ENCODE measurements at places on chromosomes 3 and 15.

- no peak for DNase-seq
These were observed 30.5 kb upstream of the SRP14 start for GRCh38 chr15:40069178-40070165.

- DNase-seq, result no peak
These were observed 376.5 kb downstream of the MECOM start for GRCh38 chr3:169286992-169287391.

- no peak for DNase-seq
These were observed 9.3 kb upstream of the VILL start for GRCh38 chr3:37981348-37981664.

GRCh38 chr3:27714146-27714526 is 8.0 kb downstream of the EOMES start:
- DNase-seq, result no peak

- no peak for DNase-seq
These were observed 84.0 kb downstream of the FILIP1L start for GRCh38 chr3:100030346-100030745.

- DNase-seq, result no peak
These were observed 13.9 kb downstream of the TSC22D2 start for GRCh38 chr3:150421799-150422548.

DNA sequence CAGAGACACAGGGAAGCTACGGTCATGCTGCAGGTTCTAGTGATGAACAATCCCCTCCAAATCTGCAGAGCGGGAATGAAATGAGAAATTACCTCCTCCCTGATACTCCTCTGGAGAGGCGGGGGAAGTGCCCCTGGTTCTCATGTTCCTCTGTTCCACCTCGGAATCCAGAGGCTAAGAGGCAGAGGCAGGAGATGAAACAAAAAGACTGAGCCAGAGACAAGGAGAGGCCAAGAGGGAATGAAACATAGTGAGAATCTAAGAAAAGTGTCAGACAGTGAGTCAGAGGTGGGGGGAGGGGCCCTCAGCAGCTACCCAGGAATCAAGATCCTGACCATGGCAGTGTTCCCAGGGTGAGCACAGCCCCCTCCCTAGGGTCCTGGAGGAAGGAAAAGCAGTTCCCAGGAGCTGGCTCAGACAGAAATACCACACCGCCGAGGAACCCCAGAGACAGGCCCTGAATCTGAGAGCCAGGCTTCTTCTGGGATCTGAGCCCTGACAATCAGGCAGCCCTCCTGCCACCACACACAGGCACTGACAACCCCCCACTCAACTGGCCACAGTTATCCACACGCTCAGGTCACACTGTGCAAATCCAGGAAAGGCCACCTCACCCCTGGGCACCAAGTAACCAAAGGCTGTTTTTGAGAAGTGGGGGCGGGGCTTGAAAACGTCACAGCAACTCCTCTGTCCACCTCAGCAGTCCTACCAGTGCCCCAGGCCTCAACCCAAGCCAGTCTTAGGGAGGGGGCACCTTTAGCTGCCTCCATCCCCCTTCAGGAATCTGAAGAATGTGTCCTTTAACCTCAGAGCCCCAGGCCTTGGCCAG is 2.4 kb downstream of the CSRNP1 start:
- DNase-seq, result no peak

- no peak for DNase-seq
These were observed 28.2 kb downstream of the NBEAL2 start for GRCh38 chr3:47007482-47008233.

GRCh38 chr15:67559576-67559975 is 17.1 kb downstream of the MAP2K5 start:
- DNase-seq, result no peak

DNA sequence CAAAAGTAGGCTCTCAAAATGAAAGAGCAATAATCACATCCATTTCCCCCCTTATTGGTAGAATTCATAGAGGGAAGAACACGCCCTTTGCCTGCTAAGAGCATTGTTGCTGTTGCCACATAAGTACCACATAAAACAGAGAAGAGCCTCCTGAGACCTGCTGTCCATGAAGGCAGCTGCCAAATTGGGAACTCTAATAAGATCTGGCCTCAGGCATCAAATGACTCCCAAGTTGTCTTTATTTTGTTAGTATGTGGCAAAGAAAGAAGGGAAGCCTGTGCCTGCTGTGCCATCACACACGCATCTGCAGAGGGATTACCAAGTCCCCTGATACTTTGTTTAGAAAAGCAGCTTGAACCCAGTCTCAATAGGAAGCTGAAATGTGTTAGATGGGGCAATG is 23.9 kb downstream of the VGLL3 start:
- no peak for DNase-seq

- no peak for DNase-seq
These were observed 55.0 kb downstream of the TMEM39A start for GRCh38 chr3:119408243-119408950.

- no peak for DNase-seq
These were observed 217.0 kb downstream of the PDCD6IP start for GRCh38 chr3:34015204-34016142.

DNA sequence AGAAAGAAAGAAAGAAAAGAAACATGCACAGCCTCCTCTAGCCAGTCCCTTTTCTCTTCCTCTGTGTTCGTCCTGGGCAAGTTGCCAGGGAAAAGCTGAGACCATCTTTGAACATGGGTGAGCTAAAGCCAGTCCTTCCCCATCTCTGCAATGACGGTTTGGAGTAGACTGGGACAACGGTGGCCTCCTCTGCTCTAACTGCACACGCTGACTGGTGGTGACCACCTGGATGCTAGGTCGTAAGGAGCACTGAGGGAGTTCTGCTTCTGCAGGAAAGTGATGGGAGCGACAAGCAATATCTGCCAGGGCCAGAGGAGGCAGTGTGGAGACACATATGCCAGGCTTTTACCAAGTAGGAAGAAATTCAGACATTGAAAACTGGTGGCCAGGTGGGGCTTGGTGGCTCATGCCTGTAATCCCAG is 111.7 kb downstream of the NUP210 start:
- no peak for DNase-seq

GRCh38 chr3:196235452-196236122 is 19.3 kb downstream of the SLC51A start:
- no peak for DNase-seq

DNA sequence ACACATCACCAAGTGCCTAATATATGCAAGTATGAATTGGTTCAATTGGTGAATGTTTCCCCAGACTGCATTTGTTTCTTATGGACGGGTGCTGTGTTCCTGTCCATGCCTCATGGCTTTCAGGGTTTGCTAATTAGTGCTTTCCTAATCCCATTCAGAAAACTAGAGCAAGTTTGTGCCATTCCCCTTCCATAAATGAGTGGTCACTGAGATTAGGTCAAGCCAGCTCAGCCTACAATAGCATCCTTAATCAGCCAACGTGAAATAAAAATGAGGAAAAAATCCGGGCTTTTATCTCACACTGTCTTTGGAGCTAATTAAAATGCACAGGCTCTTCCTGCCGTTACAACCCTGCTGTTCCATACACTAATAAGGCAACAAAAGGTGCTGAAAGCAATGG is 788.8 kb downstream of the ROBO1 start:
- DNase-seq, result no peak

DNA sequence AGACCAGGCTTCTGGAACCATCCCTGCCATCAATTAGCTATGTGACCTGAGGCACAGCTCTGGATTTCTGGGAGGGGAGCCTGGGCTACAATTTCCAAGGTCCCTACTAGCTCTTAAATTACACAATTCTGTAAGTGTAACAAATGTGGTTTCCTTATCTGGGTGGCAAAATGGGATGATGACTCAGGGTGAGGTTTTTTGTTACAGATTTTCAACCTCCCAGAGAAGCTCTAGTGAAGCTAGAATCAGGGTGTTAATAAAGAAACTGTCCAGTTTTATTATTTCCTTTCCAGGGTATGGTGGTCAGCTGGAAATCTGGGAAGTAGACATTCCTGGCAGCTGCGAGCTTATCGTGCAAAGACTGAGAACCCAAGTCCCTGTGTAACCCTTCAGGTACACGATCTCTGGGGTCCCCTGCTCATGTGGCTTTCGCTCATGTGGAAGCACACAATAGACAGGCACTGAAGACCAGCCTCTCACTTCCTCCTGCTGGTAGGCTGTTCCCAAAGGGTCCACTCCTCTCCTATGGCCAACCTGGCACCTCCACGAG is 7.3 kb downstream of the RAB27A start:
- no peak for DNase-seq

DNA sequence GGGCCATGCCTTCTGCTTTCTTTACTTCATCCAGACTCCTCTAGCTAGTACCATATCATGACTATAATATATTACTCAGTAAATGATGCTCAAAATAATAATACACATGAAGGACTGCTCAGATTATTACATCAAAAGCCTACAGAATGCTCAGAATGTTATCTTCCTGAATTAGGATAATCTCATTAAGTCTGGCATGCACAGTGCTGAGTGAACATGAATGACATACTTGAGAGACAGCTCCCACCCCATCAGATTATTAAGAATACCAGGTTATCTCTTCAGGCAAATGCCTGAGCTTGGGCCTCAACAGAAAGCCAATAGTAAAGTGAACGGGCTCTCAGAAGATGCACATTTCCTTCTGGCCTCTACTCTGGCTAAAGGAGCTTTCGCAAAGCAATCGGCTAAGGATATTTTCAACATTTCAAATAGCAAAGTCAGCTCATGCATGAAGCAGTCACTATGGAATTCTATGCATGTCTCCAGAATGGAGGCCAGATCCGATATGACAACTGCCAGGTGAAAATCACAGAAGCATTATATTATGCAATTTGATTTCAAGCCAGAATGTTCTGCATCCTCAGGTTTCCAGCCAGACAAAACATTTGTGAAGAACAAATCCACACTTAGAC is 122.6 kb downstream of the KCNMB2 start:
- DNase-seq, result no peak

GRCh38 chr3:142481196-142481595 is 33.4 kb upstream of the XRN1 start:
- no peak for DNase-seq

DNA sequence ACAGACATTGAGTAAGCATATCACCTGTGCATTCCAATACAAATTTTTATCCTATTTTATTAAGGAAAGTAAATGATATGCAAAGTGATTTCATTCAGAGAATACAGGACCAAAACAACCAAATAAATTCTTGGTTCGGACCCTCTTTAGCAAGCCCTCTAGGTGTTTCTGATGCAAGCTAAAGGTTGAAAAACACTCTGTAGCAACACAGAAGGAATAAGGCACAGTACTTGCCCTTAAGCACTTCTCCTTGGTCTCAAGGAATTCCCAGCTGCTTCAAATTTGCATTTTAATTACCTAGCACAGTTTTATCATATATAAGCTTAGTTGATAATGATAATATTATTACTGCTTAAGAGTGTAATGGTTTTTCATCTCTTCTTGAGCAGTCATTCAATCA is 288.4 kb downstream of the KCNH8 start:
- no peak for DNase-seq

GRCh38 chr3:33750211-33750548 is 32.1 kb upstream of the CLASP2 start:
- no peak for DNase-seq

DNA sequence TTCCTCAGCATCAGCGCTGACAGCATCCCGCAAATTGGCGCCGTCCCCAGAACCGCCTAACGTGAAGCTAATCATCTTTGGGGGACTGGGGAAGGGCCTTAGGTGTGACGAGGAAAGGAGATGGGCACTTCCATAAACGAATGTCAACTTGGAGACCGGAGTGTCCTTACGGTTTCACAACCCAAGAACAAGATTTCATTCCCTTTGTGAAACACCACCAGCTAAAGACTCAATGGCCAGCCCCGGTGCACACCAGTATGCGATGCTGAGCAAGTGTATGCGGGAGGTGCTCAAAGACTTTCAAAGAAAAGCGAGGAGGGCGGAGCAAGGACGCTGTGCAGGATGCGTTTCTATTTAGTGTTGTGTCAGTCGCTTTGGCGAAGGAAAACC is 759 bp upstream of the TTBK2 start:
- peak; percentile 9 for DNase-seq

DNA sequence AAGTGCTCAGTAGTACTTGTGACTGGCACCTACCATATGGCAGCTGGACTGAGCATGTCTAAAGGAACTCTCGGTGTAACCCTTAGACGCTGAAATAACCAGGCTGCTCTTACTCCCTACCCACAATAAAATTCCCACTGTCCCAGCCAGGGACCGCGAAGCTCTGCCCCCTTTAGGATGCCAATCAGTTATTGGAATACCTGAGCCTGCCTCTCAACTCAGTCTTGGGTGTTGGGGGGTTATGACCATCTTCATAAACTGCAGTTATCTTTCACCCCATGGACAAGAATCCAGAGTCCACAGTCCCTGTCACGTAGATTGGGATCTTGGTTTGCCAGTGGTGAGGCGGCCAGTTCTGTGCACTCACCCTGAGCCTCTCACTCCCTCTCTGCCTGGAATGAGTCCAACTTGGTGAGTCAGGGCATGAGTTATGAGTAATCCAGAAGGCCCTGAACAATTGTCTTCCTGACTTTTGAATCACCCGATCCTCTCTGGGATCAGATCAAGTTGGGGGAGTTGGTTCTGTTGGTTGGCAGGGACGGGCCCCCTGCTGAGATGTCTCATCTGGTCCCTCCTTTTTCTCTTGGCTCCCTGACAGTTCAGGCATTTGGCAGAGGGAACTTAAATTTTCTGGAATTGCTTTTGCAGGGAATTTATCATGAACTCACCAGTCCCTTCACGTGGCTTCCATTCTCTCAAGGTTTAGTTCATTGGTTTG is 120.1 kb upstream of the UBE2E1 start:
- no peak for DNase-seq

DNA sequence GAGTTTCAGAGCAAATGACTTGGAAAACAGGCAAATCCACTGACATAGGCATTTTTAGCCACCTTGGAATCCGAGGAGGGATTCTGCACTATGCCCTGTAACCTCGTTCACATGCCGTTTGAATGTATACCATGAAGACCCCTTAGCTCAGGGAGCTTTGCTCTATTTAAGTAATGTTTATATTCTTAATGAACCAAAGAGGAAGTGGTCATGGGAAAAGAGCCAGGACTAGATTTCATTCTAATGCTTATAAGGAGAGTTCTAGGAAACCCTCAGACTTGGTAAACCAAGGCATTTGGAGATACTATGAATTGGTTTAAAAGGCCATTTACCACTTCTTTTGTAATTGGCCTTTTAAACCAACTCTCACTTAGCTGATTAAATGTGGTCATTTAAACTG is 178.9 kb downstream of the IGF1R start:
- DNase-seq, result no peak

DNA sequence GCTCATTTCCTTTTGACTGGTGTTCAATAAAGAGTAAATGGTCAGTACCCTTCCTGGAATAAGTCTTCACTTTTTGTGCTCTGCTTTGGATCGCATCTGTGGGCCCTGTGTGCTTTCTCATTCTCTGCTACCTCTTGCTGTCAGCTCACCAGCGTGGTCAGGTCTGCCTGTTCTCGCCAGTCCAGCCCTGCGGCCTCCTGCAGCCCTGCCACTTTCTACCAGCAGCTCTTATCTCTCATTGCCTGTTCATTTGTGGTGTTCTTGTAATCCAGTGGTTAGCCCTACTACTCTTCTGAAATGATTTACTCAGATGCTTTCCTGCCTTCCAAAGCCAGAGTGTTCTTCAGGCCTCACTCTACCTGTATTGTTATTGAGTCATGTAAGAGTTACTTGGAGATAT is 54.8 kb downstream of the CHCHD6 start:
- no peak for DNase-seq

- no peak for DNase-seq
These were observed 219.3 kb upstream of the TMCO5A start for GRCh38 chr15:37715101-37715500.

GRCh38 chr15:63497642-63498467 is 6.5 kb upstream of the USP3 start:
- peak; percentile 19 for DNase-seq
